ENCODE measurements at places on chromosomes 1 and 21.

DNA sequence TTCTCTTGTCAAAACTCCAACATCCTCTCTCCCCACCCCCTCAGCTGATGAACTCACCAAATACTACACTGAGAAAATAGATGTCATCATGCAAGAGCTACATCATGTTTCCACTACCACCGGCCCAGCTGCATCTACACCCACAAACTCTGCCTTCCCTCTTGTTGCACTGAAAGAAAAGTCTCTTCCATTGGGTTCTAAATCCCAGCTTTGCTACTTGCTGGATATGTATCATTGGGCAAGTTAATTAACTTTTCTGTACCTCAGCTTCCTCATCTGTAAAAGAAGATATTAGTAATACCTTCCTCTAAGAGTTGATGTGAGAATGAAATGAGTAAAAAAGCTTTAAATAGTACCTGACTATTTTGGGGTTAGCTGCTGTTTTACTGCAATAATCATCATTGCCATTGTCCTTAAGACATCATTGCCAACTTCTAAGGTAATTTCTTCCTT, 108.6 kb downstream of the OLFML2B start:
- no peak for DNase-seq

DNA sequence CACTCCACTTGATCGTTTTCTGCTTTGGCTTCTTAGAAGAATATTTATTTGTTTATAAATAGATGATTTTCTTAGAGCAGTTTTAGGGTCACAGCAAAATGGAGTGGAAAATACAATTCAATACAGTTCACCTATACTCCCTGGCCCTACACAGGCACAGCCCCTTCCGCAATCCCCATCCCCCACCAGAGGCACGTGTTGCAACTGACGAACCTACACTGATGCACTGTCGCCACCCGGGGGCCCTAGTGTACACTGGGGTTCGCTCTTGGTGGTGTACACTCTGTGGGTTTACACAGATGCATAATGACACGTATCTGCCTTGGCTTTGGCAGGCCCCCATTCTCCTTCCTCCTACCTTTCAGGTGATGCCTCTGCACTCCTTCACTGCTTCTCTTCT, 8.0 kb downstream of the ECHDC2 start:
- no peak for DNase-seq

DNA sequence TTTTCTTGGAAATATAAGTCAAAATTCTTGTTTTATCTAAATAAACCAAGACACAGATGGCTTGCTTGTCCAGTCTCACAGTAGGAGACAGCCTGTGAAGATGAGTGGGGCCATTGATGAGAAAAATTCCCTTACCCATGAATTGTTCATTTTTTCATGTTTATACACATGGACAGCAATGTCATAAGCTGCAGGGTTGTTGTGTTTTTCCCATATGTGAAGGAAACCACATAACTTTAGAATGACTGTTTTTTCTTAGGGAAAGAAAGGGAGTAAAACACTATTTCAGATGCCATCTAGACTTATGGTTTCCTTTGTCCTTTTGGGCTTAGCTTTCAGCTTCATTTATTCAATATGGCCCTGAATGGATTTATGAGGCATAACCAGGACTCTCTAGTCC, 622.5 kb upstream of the NR5A2 start:
- no peak for DNase-seq

DNA sequence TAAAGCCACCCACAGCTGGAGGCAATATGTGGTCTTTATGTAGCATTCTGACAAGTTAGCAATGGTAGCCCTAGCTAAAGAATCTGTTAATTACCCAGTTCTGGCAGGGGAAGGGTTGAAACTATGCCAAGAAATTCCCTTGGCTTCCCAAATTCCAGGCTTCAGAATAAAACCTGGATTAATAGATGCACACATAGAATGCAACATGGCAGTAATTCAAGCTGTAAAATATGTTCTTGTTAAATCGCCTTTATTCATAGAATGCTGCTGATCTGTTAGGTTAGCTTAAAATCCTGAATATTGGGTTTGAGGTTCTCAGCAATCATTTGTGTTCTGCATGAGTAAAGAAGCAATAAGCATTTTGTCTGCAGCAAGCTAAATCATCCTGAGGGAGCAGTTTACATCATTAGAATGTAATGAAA, 80.1 kb downstream of the ZNF326 start:
- DNase-seq = no peak

GRCh38 chr1:187689129-187689528, 860.4 kb downstream of the PLA2G4A start:
- no peak for DNase-seq
